ENCODE measurements at places on chromosomes 2 and 18.

- DNase-seq, result no peak
Measured at GRCh38 chr2:2704428-2705090, 373.5 kb upstream of the MYT1L start.

DNA sequence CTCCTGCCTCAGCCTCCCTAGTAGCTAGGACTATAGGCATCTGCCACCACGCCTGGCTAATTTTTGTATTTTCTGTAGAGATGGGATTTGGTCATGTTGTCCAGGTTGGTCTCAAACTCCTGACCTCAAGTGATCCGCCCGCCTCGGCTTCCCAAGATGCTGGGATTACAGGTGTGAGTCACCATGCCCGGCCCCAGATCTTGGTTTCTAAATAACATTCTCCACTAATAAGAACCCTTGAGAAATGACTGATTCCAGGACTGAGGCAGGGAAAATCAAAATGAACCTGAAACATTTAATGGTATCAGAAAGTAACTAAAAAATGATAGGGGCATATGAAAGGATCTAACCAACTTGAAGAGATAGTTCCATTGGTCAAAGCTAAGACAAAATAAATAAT, 34.0 kb downstream of the BMPR2 start:
- no peak for DNase-seq

DNA sequence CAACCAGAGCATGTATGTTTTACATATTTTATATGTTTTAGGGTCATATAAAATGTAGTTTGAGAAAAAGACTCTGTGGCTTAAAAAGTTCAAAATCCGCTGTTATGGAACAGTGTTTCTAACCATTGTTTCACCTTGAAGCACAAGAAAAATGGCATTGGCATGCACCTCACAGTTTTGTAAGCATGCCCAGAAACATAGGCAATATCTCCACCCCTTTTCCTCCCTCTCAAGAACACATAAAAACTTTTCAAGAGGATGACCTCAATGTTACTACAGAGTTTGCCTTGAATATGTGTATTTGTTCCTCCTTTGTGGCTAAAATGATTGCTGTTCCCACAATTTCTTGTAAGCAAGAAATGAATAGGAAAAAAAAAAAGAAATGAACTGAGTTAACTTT, 29.3 kb upstream of the SLC40A1 start:
- DNase-seq, result no peak

GRCh38 chr2:12120281-12121150, 374.1 kb downstream of the LPIN1 start:
- no peak for DNase-seq

GRCh38 chr2:98378901-98379300, 32.6 kb downstream of the CNGA3 start:
- no peak for DNase-seq

GRCh38 chr18:62939926-62940325, 224.6 kb downstream of the PHLPP1 start:
- no peak for DNase-seq

DNA sequence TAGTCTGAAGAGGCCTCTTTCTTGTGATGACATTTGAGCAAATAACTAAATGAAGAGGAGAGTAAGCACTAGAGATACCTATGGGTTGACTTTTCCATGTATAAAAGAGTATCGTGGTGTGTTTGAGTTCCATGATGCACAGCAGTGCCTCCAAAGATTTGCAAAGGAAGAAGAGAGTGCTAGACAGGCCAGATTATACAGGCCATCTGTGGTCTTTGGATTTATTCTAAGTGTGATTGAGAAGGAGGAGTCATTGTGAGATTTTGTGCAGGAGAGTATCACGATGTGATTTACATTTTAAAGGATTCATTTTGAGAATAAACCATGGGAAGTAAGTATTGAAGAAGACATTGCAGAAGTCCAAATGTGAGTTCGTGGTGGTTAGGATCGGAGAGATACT, 695.9 kb upstream of the FAM98A start:
- DNase-seq, result no peak

DNA sequence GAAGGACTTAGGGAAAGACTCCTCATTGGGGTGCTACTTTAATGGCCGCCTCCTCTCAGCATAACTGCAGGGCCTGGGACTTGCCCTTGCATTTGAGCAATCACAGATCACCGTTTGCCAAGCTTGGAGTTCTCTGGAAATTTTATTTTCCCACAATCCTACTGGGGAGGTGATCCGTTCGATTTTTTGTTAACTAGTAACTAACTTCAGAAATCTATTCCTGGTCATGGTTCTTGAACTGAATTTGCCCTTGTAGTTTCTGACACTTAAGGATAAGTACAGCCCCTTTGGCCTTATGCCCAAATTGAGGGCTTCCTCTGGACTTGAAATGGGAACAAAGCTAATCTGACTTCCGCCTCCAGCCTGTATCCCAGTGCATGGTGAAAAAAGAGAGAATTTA, 60.5 kb upstream of the ST3GAL5 start:
- no peak for DNase-seq

DNA sequence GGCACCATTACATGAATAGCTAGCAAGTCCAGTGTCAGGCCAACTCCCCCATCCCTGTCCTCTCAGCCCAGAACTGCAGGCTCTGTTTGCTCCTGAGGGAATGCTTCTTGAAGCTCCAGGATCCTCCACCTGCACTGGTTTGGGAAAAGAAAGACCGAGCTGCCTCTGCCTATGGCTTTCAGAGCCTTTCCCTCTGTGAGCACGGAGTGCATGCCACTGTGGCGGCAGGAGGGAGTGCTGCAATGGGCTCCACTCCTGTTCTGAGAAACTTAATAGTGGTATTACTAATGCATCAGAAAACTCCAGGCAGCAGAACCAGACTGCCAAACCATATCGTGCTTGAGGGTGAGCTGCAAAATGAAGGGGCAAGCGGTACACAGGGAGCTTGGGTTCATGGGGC, 271.8 kb downstream of the SRBD1 start:
- DNase-seq, result no peak

GRCh38 chr18:79975043-79975442, 10.6 kb downstream of the HSBP1L1 start:
- no peak for DNase-seq

- DNase-seq, result no peak
Measured at GRCh38 chr2:69932596-69932922, 17.6 kb downstream of the MXD1 start.

- no peak for DNase-seq
Measured at GRCh38 chr2:67399144-67399543, 2.0 kb downstream of the ETAA1 start.

DNA sequence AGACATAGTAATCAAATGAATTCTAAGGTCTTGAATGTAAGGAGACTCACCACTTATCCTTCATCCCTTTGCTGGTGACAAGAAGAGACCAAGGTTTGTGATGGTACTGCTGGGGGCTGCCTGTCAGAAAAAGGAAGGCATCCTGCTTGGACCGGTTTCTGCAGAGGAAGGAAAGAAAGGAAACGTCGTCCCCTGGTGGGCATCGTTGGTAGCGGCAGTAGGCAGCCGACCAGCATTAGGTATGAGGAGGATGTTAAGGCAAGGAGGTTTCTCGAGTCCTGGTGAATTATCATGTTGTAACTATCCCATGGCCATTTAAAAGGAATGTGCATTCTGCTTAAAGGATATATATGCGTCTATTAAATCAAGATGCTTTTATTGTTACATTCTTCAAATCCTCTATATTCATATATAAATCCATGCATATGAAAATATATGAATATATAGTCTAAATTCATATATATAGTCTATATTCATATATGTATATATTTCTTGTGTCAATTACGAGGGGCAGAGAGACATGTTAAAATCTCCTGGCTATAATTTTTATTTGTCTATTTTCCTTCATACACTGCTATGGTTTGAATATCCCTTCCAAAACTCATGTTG, 94.4 kb upstream of the TGFA start:
- DNase-seq, result peak; percentile 51

GRCh38 chr2:239949075-239949474, 76.1 kb downstream of the NDUFA10 start:
- no peak for DNase-seq

DNA sequence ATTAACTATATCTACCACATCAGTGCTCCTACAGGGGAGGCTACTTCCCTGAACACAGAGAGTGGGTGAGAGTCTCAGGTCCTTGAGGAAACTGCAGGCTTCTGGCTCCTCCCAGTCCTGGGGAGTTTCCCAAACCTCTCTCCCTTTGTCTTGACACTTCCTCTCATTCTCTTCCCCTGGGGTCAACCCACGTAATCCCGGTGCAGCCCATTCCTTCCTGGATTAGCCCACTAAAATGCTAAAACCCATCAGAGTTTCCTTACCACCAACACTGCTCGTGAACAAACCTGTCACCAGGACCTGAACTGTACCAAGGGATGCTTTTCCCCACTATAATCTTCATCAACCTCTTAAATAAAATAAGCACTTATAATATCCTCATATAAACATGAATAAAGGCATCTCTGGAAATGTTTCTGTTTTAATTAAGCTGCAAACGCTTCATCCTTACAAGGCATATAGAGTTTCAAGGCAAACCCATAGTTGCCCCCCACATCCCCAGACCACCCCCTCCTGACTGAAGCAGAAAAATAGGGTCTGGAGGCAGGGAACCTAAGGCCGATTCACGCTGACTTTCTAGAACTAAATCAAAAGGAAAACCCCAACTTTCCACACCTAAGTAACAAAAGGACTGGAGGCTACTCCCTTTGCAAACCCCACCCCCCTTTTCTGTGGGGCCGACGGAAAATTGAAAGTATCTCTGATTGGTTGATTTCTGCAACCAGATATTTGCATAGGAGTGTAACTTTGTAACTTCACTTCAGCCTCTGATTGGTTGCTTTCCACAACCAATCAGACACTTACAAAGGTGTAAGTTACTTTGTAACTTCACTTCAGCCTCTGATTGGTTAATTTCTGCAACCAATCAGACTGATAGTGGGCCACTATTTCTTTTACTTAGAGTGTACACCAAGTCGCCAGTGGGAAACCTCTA, 19.0 kb downstream of the TMSB10 start:
- peak; percentile 46 for DNase-seq

DNA sequence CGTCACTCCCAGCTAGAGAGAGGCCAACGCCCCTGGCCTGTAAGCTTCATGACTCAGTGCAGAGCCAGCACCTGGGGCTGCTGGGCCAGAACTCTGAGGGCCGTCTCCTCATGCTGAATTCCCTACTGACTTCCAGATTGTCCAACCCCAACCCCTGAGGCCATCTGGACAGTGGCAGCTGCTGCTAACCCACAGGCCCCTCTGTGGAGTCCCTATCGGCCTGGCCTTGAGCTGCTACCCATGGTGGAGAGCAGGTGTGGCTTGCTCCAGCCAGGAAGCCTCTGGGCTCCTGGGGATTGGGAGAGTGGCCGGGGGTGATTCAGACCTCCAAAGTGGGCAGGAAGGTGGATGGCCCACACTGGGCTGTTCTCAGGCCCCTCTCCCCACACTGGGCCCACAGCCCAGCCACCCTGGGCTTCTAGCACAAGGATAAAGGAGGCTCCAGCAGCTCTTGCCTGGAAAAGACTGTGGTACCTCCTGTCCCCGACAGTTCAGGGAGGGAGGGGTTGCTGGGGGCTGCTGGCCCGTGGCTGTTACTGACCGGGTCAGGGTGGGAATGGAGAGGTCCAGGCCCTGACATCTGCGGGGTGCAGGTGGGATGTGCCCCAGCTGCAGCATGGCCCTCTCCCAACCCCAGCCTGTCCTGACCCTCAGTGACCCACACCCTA, 8.2 kb downstream of the TEKT4 start:
- no peak for DNase-seq

DNA sequence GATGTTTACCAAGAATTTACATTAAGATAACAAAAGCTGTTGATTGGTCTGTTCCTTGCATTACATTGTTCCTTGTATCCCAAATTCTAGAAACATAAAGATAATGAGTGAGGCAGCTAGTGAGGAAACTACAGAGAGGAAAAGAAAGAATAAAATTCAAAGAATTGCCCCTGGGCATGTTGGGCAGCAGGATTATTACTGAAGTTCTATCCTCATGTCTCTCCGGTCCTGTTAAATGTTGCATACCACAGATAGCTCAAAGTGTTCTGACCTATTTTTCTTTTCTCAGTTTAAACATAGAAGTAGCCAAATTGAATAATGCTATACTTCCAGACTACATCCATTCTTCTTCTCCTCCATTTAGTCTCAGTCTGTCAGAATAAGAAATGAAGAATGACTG, 58.2 kb upstream of the DYNC1I2 start:
- DNase-seq, result no peak

DNA sequence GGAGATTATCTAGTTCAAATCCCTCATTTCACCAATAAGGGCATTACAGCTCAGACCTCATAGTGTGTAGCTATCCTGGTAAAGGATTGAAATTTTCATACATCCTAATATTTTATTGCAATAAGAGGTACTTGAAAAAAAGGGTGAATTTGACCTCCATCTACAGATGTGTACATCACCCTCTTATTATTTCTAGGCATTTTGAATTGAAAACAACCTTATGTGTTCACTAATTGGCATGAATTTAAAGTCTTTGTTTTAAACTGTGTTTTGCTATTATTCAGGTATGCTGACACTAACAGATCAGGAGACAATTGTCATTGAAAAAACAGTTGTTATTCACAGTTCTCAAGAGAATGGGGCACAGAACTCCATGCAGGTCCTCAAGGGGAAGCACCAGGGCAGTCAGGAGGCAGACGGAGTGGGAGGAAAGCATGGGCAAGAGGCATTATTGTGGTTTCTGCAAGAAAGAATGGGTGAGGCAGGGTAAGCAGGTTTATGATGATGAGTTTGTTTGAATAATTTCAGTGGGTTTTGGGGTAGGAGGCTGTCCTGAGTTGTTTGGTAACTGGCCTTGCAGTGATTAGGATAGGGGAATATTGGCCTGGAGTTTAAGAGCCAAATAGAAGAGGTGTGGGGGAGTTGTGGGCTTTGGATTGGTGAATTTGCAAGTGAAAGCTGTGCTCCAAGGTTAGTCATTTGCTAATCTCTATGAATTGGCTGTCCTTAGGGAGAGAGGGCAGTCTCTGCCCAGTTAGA, 194.6 kb downstream of the GPD2 start:
- DNase-seq, result no peak

DNA sequence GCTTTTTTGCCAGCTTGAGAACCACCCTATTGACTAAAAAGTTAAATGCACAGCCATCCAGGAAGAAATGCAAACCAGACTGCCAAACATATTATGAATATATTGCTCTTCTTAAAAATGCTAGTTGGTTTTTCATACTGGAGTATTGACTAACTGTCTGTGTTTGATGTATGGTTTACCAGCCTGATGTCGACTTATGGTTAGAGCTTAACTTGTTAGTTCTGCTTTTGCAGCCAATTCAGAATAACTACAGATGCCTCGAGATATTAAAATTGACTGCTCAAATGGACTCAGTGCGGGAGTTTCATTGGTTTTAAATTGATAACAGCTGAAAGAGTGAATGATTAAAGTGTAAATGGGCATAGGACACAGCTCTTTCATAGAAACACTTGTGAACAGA, 369.8 kb downstream of the ARHGAP15 start:
- DNase-seq, result no peak

DNA sequence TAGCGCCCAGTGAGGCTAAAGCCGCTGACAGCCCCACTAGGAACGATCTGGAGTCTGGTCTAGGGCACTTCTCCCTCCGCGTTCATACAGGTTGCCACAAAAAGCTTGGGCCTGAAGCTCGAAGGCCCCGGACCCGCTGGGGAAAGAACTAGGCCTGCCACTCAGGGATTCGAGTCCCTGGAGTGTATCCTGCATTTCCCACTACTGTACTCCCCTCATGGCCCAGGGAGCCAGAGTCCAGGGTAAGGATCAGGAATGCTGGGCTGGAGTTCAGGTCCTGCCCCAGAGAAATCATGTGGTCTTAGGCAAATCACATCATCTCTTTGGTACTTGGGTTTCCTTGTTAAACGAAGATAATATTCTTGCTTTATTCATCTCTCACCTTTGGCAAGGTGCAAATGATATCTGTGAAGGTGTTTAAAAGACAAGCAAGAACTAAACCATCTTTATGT, 1.4 kb upstream of the ZFP36L2 start:
- DNase-seq, result no peak
